Thoracic aorta (tissue), 2 donors: ENCODE measurements at places on chromosomes 5 and 9. TPM values are rescaled to one million over a fixed set of nuclear protein-coding genes. Genes with fewer than 3 reads are reported as not detected.

- no peak for DNase-seq
These were observed 1891.7 kb upstream of the WWC1 start for GRCh38 chr5:166399781-166400180.

DNA sequence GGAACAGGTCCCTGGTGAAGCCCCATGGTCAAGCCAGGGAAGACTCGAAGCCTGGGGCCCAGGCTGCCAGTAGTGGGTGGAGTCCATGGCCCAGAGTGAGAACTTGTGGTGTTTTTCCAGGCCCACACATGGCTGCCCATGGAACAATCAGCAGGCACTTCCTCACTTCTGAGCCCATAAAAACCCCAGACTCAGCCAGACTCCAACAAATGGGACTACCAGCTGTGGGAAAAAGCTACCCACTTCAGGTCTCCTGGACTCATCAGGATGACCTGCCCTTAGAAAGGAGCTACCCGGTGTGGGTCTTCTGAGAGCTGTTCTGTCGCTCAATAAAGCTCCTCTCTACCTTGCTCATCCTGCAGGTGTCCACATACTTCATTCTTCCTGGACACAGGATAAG, 108.9 kb downstream of the ST8SIA4 start:
- no peak for DNase-seq

GRCh38 chr5:149860801-149861322, 83.7 kb downstream of the PDE6A start:
- DNase-seq = no peak

GRCh38 chr9:4024281-4024777, 275.5 kb downstream of the GLIS3 start:
- no peak for DNase-seq

- DNase-seq = no peak
These were observed 75.5 kb upstream of the PRRC1 start for GRCh38 chr5:127441799-127442484.

The NPR3 gene
- 34.3 TPM for total RNA-seq

The ENTPD8 gene
- total RNA-seq = not detected
